ENCODE measurements at places on chromosomes 7 and 10.

DNA sequence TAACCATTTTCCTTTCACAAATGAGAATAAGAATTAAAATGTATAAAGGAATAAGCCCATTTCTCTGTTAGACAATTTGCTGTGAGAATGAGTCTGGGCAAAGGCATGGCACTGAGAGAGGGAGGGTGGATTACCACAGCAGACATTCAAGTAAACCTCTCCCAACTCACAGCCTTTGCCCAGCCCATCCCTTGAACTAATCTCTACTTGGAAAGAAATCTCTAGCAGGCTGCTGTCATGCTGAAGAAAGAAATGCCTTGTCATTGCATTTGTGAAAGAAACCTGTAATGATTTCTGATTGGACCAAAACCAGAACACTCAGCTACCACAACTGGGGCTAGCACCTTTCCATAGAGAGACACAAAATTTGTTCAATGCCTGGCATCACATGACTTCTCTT is 39.2 kb downstream of the CH25H start:
- no peak for DNase-seq

GRCh38 chr10:113908236-113908635 is 53.8 kb downstream of the NHLRC2 start:
- DNase-seq = no peak

DNA sequence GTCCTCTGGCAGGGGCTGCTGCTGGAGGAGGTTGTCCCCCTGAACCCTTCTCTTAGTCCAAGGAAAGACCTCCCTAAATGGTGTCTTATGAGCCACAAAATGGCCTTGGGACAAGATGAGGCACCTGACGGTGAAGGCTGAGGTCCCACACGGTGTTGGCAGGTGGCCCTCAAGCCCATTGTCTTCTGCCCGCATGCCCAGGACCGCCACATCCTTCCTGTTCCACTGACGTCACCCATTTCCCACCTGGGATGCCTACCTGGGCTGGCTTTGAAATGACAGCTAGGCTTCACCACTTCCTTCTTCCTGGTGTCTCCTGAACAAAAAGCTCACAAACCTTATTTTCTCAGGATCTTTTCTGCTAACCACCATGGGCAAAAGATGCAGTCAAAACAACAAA is 2.1 kb upstream of the DMBT1 start:
- no peak for DNase-seq

DNA sequence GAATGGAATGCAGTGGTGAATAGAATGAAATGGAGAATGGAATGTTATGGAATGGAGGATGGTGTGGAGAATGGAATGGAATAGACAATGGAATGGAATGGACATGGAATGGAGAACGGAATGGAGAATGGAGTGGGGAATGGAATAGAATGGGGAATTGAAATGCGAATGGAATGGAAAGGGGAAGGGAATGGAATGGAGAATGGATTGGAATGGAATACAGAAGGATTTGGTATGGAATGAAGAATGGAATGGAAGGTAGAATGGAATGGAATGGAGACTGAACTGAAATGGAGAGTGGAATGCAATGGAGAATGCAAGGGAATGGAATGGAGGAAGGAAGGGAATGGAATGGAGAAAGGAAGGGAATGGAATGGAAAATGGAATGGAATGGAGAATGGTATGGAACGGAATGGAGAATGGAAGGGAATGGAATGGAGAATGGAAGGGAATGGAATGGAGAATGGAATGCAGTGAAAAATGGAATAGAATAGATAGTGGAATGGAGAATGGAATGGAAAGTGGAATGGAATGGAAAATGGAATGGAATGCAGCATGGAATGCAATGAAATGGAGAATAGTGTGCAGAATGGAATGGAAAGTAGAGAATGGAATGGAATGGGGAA is 94.8 kb downstream of the NSUN6 start:
- no peak for DNase-seq

DNA sequence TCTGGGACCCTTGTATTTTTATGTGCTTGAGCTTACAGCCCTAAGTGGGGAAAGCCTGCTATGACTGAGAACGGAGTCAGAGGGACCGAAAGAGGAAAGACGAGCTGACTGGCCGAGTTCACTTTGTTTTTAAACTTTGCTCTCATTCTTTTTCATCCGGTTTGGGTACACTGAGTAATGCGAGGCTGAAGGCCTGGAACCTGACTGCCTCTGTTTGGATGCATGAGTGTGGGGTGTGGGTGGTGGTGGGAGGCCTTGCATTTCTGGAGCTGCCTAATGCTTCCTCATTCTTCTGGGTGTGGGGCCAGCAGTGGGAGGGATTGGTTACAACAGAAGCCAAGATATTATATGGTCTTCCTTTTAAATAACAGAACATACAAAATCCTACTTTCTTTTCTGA is 155.5 kb downstream of the BUB3 start:
- no peak for DNase-seq

DNA sequence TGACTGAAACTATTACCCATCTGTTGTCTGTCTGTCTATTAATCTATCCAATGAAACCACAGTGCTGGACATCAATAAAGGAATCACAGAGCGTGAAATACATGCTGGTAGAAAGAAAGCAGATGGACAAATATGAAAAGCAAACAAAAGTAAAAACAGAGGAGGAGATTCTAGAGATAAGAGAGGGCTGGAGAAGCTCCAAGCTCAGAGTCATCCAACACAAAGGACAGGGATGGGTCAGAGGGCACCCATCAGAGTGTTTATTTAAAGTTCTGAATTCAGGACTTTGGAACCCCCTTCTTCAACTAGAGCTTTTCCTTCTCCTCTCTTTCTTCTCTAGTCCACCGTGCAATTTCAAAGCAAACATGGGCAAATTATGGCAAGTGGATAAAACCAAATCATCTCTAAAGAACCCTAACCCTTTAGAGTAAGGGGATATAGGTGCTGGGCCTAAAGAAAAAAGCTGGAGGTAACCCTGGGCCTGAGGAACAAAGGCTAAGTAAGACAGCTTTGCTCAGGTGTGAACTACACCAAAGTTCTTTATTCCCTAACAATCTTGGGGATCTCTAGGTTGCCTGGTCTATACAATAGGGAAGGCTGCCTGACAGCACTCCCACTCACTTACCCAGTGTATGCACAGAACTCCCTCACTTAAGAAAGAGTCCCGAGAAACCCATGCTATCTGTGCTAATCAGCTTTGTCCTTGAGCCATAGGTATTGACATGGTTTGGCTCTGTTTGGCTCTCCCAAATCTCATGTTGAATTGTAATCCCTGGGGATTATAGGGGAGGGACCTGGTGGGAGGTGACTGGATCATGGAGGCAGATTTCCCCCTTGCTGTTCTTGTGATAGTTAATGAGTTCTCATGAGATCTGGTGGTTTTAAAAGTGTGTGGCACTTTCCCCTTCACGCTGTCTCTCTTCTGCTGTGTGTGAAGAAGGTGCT is 97.0 kb downstream of the BAMBI start:
- no peak for DNase-seq

GRCh38 chr7:151082141-151083070 is 887 bp downstream of the TMUB1 start:
- DNase-seq = no peak

GRCh38 chr7:132872034-132872433 is 209.9 kb downstream of the CHCHD3 start:
- DNase-seq = no peak

DNA sequence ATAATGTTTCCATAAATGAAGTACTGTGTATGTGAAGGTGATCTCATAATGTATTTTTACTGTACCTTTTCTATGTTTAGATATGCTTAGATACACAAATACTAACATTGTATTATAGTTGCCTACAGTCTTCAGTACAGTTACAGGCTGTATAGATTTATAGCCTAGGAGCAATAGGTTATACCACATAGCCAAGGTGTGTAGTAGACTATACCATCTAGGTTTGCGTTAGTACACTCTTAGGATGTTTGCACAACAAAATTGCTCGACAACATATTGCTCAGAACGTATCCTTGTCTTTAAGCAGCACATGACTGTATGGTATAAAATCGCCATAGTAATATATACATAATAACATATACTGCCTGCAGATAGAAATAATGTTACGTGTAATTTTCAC is 42.9 kb downstream of the WAC start:
- no peak for DNase-seq

GRCh38 chr7:112414855-112415490 is 35.3 kb upstream of the IFRD1 start:
- no peak for DNase-seq
